Fibroblast of upper back skin (primary cell): ENCODE measurements at places on chromosomes 2 and 18.

- DNase-seq, result peak; percentile 64
These were observed 1354.5 kb upstream of the ZEB2 start for GRCh38 chr2:145874466-145874865.

- DNase-seq, result no peak
These were observed 32.1 kb upstream of the RPL31 start for GRCh38 chr2:100969998-100970397.

DNA sequence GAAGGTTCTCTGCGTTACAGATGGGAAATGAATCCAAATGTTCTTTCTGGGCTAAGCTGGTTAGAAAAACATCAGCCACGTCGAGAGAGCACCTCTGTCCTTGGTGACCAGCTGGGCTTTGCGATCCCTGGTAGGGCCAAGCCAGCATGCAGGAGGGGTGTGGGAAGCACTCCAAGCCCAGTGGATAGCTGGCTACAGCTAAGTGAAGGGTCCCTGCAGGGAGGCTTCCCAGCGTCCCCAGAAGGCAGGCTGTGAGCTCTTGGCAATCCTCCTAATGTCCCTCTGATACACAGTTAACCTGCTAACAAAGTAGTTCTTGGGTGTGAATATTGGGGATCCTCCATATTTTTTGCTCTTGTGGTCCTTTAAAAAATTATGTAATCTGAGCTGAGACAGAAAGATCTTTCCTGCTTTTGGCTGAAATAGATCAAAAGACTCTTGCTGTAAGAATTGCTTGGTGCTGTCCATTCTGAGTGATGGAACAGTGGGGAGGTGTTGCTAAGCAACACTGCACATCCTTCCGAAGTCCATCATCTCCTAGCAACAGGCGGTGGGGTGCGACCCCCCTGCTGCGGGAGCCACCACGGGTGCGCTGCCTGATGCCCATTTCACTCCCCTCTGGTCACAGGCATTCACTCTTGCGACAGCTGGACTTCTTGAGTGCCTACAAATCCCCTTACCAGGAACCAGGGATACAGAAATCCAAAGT is 88.5 kb upstream of the UXS1 start:
- no peak for DNase-seq

- peak; percentile 76 for DNase-seq
These were observed at the start of gene WIPF1 for GRCh38 chr2:174597345-174598047. WIPF1 (minus strand) TSS chr2:174597804; CDS start chr2:174585573, 12,231 bp downstream.

DNA sequence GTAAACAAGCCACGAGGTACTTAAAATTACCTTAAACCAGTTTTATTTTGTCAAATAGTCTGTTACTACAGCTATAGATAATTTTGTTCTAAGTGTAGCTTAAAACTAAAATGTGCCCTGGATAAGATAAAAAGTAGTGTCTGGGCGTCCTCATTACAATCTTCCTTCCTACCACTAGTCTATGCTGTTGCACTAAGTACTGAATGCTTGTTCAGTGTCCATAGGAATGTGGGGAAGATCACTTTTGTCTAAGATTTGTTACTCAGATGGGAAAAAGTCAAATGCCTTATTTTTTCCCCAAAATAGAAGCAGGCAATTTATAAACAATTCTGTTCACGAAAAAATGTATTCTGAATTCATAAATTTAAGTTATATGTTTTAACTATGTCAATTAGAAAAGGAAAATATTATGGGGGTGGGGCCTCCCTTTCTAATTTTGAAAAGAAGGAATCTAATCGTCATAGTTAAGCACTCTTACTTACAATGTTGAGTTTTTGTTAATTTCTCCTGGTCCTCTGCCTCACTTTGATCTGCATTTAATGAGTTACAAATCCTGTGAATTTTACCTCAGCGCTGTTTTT is 140.4 kb upstream of the VRK2 start:
- DNase-seq, result peak; percentile 64

DNA sequence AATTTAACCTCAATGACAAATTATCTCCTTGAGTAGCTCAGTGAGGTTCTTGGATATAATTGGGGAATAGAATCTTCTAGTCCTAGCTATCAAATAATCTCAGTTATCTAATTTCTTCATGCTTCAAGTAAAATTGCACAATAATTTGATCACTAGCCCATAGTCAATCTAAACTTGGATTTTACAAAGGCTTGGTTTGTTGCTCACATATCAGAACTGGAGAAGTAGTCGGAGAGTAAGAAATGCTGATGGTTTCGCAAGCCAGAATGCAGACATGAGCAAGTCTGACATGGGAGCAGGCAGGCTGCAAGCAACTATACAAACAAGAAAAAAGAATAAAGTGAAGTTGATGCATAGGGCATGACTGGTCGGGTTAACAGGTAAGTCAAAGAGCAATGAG is 11.7 kb upstream of the PDE11A start:
- DNase-seq, result no peak

GRCh38 chr18:45282101-45282812 is 333.0 kb upstream of the SLC14A2 start:
- DNase-seq, result peak; percentile 9

DNA sequence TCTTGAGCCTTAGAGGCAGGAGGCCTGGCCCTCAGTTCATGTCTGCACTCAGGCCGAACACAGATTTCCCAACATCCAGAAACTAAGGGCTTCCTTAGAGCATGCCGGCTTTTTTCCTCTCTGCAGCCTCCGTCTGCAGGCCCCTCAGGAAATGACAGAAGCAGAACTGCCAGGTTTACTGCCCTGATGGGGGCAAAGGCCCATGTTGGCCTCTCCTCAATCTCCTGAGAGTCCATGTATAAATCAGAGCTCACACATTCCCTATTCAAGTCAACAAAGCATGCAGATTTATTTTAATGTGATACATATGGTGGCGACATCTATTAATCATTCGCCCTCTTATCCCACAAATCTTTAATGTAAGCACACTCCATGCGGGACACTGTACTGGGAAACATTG is 475.6 kb upstream of the HS6ST1 start:
- DNase-seq, result no peak

DNA sequence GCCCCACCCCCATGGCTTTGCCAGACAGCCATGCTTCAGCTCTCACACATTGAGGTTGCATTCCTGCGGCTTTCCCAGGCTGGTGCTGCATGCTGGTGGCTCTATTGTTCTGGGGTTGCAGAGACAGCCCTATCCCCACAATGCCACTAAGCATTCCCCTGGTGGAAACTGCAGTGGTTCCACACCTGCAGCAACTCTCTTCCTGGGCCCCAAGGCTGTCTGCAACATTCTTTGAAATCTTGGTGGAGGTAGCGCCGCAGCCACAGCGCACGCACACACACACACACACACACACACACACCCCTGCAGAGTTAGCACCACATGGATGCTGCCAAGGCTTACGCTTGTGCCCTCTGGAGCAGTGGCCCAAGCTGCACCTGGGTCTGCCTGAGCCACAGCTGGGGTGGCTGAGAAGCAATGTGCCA is 21.4 kb downstream of the SFXN5 start:
- DNase-seq, result peak; percentile 58

- DNase-seq, result no peak
These were observed 183.0 kb upstream of the HS6ST1 start for GRCh38 chr2:128501700-128502099.
